Fibroblast of skin of abdomen (primary cell): ENCODE measurements at places on chromosomes 1 and 21.

- DNase-seq, result no peak
These were observed 154.3 kb downstream of the IGSF21 start for GRCh38 chr1:18261891-18262290.

- DNase-seq, result no peak
These were observed 14.4 kb downstream of the URB2 start for GRCh38 chr1:229640455-229640854.

DNA sequence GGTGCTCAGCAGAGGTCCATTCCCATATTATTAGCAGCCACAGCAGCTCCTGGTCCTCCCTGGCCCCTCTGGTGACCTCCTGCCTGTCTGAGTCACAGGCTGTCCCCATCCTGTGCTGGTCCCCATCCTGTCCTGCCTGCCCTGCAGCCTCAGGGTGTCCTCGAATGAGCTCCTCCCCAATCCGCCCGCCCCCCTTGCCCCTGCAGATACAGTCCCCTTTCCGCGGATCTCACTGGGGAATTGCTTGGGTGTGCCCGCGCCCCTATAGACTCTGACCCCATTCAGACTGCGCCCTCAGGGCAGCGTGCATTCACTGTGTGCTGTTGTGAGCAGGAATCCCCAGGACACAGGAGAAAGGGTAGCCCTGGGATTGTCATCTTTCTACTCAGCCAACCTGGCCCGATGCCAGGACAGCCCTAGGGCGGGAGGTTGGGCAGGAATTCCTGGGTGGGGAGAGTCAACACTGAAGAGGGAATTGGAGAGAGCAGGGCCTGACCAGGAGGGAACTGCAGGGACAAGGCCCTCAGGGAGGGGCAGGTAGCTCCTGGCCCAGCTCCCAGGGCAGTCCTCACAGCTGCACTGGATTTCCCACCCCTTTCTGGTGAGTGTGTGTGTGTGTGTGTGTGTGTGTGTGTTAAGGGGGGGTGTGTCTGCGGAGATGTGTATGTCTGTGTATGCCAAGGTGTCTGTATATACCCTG, 1.1 kb upstream of the GUCA2A start:
- peak; percentile 53 for DNase-seq

DNA sequence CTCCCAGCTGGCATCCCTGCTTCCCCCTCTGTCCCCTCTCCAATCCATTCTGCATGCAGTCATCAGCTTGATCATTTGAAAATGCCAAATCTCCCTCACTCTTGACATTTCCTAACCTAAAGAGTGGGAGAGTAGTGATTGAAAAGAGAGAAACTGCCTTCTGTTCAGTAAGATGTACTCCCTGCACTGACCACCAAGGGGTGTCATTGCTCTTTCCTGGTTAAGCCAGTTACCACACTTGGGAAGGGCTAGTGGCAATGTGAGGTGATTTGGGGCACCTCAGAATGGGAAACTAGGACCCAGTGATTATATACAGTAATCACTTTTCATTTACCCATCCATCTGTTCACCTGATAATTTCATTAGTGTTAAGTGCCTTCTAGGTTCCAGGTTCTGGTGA, 6.9 kb upstream of the TMEM269 start:
- peak; percentile 33 for DNase-seq

GRCh38 chr1:241551759-241552638, 19.8 kb downstream of the KMO start:
- no peak for DNase-seq

DNA sequence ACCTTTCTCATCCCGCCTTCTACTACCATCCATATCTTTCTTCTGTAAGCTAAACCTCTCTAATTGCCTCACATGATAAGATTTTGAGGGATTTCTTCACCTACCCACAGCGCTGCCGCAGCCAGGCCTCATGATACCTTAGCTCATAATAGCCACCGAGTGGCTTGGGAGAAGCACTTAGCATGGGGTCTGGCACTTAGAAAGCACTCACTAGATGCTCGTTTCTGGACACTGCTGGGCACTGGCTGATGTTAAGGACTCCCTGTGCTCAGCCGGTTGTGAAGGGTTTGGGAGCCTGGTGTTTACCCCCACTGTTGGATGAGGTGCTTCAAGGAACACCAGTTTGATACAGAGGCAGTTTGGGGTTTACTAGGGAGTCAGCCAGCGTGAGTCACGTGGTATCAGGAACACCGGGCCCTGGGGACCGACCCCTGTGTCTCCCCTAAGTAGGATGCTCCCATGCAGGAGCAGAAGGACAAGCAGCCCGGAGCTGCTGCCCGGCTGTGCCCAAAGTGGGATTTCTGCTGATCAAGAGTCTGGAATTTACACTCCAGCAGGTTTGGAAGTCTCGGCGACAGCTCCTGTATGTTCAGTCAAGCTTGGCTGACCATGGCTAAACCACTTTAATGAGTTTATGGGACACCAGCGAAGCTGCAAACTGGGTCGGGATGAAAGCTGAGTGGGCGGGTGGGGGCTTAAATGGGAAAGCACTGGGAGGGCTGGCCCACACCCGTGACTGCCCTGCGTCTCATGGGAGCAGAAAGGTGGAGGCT, 63.3 kb downstream of the GALNT2 start:
- no peak for DNase-seq

GRCh38 chr1:6475381-6476133, 9.6 kb upstream of the TNFRSF25 start:
- DNase-seq, result no peak

GRCh38 chr21:15713412-15713811, 16.4 kb upstream of the USP25 start:
- DNase-seq, result peak; percentile 17

DNA sequence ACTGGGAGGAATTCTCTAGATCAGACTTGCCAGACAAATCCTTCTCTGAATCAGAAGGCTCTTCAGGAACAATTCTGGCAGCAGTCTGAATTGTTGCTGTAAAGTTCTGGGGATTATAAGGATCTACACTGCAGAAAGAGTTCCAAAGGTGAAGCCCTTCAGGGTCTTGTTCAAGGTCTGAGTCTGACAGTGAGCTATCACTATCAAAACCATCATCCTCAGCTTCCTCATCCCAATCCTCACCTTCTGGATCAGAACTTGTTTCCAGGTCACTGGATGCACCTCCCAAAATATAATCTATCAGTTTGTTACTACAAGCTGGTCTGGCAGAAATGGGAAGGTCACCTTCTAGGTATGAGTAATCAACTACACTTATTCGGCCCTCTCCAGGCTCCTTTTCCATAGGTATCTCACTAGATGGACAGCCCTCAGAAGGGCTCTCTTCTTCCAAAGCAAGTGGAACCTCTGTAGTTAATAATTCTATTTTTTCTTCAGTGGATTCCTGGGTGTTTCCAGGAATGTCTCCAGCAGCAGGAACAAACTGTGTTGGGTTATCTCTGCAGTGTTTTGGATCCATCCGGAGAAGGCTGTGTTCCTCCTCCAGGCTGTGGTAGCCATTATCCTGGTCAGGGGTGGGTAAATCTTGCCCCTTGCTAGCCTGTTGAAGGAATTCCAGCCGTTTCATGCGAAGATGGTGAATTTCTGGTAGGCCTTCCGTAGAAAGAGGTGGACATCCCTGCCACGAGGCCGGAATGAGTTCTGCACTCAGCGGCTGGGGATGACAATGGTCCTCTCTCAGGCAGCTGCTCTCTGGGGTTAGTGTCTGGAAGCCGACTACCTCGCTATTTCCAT, 1.6 kb downstream of the PPP1R15B start:
- DNase-seq, result no peak

DNA sequence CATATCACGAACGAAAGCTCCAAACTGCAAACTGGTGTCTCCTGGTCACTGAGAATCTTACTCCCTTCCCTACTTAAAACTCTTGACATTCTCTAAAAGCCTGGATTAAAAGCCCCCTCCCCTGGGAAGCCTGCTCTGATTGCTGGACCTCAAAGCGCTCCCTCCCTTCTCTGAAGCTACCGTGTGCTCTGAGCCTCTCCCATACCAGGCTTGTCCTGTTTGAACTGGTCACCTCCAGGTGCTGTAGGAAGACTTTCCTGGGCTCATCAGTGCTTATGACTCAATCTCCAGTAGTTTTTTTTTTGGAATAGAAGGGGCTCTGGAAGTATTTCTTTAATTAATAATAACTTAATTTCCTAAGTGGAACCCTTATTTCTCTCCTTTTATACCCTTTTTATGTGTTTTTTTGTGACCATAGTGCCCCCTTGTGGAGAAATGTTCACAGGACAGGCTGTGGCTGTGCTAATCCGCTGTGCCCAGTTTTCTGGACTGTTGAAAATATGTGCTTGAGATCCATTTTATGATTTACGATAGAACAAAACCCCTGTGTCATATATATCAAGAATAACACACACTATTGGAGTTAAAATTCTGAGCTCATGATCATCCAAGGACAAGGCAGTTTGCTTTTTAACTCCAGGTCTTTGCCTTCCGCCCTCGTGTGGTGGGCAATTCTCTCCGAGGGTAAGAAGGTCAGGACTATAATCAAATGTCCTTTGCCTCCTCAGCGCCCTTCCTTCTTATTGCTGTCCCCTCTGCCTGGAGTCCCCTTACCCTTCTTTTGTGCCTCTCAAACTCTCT, 16.9 kb downstream of the MTARC1 start:
- no peak for DNase-seq

GRCh38 chr1:8009043-8010002, 16.8 kb downstream of the ERRFI1 start:
- DNase-seq, result no peak

DNA sequence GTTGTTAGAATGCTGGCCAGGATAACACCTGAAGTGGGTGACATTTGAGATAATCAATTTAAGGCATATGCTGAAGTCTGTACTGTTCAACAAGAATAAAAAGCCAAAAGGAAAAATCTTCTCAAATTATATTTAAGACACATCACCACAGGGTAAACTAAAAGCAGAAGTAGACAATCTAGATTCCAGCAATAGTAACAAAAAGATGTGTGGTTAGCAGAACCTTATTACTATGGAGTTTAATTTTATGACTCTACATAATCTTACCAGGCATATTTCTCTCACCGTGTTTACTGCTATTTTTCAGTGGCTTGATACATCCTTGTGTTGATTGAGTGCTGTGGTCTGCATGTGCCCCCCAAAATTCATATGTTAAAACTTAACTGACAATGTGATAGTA, 300.4 kb upstream of the ZP4 start:
- no peak for DNase-seq

- DNase-seq, result no peak
These were observed 23.1 kb upstream of the HFM1 start for GRCh38 chr1:91427741-91428140.

DNA sequence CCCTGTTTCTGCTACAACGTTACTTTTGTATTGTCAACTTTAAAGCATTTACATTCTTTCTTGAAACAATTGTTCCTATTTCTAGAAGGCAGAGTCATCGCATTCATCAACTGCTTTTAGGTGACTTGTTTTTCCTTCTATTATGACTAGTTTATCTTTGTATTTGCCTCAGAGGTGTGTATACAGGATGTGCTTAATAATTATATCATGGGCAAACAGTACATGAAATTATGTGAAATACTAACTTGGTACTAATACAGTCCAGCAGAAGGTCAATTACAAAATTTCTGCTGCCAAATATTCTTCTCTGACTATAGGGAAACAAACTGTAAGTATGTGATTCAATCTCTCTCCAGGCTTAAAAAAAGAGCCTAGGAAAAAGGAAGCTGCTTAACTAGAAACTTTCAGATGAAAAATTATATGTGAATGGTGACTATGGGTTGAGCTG, 101.6 kb downstream of the C4BPA start:
- no peak for DNase-seq

GRCh38 chr1:204065174-204065985, 7.5 kb upstream of the SOX13 start:
- no peak for DNase-seq

- DNase-seq, result peak; percentile 29
These were observed 737.4 kb upstream of the ZP4 start for GRCh38 chr1:238628110-238628509.

DNA sequence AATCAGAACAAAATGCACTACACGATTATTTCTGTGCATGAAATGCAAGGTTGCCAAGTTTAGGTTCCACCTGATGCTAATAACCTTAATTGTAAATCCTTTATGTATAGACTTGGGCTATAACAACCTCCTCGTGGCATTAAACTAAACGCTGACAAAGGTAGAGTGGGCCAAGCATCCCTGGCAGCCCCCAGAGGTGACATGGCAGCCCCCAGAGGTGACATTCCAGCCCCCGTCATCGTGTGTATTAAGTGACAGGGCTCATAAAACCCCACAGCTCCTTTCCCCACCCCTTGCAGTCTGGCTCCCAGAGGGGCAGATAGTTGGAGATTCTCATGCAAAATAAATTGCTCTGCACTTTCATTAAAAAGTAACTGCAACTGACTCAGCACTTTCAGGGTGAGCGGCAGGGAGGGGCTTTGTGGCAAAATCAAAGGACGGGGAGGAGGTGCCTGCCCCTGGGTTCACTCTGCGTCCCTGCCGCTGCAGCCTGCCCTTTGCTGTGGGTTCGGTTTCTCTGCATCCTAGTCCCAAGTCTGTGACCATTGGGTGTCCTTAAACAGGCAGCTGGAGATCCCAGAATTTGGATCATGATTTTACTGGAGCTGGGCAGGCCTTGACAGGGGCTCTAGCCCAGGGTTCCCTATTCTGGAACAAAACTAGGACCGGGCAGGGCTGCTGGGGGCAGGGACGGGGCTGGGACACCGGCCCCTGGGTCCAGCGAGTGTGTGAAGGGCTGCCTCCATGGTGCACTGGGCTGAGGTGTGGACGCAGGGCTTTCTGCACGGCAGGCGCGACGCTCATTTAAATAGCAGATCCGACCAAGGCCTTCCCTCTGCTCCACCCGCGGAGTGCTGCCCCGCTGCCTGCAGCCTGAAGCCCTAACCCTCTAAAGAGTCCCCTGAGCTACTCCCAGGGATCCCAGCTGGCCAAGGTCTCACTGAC, 234.9 kb upstream of the VAMP3 start:
- DNase-seq, result no peak

GRCh38 chr1:210598135-210598652, 269.5 kb downstream of the HHAT start:
- DNase-seq, result peak; percentile 99

- no peak for DNase-seq
These were observed 86.8 kb downstream of the C21orf91 start for GRCh38 chr21:17732306-17732705.

GRCh38 chr1:170674239-170674638, 10.3 kb downstream of the PRRX1 start:
- DNase-seq, result no peak

DNA sequence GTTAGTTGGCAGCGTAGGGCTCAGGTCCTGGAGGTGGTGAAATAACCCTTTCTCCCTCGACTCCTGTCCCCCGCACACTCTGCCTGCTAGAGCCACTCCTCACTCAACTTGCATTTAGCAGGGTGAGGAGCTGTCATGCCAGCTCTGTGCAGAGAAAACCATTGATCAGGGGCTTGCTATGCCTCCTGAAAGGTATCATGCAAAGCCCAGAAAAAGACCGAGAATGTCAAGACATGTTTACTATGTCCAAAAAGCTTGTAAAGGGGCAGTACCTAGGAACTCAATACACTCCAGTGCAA, 18.0 kb downstream of the ALDH4A1 start:
- no peak for DNase-seq
